ENCODE measurements at places on chromosomes 6 and 20.

GRCh38 chr6:18829272-18829870 is 442.2 kb downstream of the RNF144B start:
- DNase-seq: no peak

DNA sequence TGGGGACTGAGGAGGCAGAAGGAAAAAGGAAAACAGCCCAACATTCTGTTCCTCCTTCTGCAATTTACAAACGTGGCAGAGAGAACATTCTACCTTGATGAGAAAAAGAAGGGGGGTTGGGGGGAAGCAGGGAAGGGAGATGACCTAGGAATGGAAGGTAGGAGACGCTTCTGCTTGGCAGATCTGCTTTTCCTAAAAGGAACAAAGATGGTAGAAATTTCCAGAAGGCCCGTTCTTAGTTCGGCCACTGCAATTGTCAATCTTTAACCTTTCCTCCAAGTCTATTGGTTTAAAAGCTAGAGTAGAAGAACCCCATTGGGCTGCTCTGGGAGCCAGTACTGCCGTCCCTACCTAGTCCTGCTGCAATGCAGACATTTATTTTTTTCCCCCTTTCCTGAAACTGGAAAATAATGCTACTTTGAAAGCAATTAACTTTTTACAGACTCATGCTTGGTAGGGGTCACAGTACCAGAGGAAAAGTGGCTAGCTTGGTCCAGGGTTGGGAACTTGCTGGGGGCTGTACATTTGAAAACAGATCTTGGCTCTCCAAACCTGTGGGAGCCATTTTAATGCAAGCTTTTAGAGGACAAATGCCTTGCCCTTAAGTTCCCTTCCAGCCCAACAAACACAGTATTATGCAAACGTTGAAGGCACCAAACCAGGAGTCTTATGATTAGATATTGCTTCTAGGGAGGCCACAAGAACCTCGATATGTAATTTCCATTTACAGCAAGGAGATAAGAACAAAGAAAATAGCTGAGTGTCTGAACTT is 2.6 kb downstream of the ZMYND8 start:
- no peak for DNase-seq

DNA sequence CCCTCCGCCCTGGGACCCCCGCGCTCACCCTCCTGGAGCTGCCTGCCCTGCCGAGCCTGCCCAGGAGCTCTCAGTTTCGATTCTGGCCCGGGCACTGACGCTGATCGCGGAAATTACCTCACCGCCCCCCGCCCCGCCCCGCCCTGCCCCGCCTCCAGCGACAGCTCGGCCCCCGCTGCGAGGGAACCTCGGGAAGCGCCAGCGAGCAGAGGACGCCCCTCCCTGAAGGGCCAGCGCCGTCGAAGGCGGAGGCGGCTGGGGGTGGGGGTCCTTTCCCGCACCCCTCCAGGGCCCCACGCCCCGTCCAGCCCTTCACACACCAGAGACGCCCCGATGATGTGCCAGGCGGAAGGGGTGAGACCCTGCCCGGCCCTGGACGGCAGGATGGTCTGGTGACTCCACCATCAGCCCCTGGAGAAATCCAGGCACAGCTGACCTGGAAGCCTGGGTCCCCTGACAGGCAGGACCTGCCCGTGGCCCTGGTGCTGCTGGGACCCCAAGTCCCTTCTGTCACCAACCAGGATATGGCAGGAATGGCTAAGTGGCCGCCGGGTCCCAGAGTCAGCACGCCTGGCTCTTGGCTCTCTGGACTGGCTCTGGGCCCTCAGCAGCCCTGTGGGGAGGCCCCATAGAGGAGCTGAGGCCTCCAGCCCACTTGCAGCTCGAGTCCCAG is at the start of gene HELZ2:
Gene HELZ2 (minus strand): TSS at position 84 of the 673 bp plus-strand sequence. CDS start 1,854 bp downstream, outside the sequence.
- no peak for DNase-seq

GRCh38 chr6:168841609-168842278 is 400.8 kb downstream of the SMOC2 start:
- DNase-seq: no peak

GRCh38 chr20:46316984-46317684 is 8.8 kb upstream of the CDH22 start:
- no peak for DNase-seq

GRCh38 chr20:12729326-12729725 is 279.4 kb upstream of the SPTLC3 start:
- DNase-seq: no peak

- DNase-seq: no peak
Measured at GRCh38 chr20:9918348-9918747, 79.5 kb upstream of the PAK5 start.

DNA sequence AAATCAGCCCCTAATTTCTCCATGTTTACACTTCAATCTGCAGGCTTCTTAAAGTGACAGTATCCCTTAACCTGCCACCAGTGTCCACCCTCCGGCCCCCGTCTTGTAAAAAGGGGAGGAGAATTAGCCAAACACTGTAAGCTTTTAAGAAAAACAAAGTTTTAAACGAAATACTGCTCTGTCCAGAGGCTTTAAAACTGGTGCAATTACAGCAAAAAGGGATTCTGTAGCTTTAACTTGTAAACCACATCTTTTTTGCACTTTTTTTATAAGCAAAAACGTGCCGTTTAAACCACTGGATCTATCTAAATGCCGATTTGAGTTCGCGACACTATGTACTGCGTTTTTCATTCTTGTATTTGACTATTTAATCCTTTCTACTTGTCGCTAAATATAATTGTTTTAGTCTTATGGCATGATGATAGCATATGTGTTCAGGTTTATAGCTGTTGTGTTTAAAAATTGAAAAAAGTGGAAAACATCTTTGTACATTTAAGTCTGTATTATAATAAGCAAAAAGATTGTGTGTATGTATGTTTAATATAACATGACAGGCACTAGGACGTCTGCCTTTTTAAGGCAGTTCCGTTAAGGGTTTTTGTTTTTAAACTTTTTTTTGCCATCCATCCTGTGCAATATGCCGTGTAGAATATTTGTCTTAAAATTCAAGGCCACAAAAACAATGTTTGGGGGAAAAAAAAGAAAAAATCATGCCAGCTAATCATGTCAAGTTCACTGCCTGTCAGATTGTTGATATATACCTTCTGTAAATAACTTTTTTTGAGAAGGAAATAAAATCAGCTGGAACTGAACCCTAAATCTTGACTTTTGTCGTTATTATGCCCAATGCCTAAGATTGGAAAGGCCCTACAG is 4.5 kb downstream of the SOX4 start:
- no peak for DNase-seq

DNA sequence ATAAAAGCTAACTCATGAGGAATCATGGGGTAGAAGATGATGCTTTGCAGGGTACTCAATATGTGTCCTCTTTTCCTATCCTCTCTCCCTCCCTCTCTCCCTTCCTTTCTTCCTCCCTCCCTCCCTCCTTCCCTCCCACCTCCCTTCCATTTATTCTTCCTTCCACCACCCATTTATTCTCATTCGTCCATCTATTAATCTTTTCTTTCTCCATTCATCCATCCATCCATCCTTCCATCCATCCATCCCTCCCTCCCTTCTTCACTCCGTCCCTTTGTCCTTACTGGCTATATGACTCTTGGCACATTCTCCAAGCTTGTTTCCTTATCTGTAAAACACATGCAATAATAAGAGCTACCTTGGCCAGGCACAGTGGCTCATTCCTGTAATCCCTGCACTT is 40.9 kb downstream of the ARHGAP40 start:
- no peak for DNase-seq

DNA sequence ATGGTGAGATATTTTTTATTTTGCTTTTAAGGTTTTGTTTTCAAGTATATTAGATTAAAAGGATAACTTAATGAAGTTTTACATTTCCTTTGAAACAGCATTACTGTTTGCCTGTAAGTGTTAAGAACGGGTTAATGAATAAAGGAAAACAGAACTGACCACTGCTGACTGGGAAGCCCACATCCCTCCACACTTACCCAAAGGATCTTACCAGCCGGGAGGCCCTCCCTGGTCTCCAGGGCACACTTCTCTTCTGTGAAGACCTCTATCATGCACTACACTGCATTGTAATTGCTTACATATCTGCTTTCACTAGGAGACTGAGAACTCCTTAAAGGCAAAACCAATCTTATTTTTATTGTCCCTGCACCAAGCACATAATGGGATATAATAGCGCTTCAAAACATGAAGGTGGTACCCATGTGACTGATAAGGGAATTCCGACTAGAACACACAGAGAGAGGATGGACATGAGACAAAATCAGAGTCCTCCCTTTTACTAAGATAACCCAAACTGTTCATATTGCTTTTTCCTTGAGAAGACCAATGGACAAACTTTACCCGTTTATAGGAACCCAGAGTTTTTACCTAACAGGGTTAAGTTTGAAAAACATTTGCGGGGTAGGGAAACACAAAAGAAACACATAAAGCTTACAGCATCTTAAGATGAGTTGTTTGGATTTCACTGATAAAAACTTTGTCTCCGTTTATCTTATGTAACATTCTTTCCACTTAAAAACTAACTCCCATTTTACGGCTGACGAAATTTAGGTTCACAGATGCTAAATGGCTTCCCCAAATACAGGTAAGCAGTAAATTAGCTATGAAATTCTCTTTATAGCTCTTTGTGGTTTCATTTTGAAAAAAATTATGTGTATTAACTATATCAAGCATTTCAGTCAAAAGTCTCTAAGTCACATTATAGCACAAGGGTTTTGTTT is 8.7 kb downstream of the EZR start:
- no peak for DNase-seq

DNA sequence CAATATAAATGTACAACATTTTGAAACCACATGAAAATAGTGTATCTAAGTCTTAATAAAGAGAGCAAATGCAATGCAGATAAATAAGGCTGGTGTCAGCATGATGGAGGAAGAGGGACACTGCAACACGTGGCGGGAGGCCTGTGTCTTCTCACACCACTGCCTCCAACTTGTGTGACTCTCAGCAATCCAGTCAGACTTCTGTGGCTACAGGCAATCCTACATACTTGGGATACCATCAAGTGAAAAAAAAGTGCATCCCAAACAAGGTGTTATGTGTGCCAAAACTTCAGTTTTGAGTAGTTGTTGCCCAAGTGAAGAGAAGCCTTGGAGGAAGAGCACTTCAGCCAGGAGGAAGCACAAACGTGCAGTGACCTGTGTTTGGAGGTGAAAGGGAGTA is 68.6 kb downstream of the PKIB start:
- DNase-seq: no peak

GRCh38 chr6:15585760-15586214 is 77.0 kb downstream of the DTNBP1 start:
- no peak for DNase-seq

DNA sequence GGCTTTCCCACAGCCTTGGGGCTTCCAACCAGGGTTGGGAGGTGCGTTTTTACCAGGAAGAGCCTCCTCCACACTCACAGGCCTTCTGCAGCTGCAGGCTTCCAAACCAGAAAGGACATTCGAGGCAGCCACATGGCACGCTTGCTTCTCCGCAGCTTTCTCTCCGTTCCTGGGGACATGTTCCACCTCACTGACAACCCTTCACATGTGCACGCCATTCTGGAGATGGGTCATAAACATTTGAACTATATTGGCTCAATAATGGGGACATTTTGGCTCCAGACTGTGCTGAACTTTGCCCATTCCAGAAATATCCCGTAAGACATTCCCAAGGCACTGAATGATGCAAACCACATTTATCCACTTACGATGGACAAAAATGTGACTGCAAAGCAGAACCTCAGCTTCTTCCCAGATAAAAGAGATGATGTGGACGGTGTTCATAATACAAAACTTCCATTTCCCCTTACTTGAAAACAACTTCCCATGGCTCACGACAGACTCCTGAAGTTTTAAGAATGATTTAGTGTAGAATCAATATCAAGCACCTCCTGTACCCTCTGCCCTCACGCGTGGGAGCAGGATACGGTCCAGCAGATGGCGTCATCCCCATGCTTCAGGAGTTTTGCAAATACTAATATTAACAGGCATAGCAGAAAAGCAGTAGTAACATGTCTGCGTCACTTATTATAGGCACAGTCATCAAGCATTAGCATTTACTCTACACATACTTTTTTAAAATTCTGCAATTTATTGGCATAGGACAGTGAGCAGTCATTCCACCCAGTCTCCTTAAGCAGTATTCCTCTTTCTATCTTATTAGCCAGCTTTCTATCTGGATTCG is 25.4 kb upstream of the FOXF2 start:
- no peak for DNase-seq

GRCh38 chr6:5132731-5133130 is 47.6 kb downstream of the PPP1R3G start:
- DNase-seq: peak; percentile 74

DNA sequence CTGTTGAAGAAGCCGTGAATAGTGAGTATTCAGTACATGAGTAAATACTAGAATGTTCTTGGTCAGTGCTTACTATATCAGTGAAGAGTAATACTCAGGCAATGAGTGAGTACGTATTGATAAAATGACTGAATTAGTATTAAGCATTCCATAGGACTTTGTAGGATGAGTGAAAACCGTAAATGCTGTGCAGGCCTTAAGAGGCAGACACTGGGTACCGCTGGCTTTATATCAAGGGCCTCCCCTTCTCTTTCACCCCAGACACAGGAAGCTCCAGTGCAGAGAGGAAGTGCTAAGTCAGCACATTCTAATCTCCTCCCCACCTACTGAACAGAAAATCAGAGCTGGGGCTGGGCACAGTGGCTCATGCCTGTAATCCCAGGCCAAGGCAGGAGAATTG is 24.2 kb downstream of the POFUT1 start:
- no peak for DNase-seq

DNA sequence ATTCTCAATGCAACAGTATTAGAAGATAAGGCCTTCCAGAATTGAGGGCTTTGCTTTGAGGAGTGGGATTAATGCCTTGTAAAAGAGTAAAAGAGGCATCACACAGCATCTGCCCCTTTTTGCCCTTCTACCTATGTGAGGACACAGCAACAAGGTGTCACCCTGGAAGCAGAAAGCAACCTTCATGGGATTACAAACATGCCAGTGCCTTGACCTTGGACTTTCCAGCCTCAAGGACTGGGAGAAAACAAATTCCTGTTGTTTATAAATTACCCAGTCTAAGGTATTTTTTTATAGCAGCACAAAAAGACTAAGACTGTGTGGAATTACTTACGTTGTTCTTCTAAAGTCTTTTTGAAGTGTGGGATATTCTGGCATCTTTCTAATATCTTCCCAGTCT is 150.0 kb upstream of the SLC22A16 start:
- no peak for DNase-seq

DNA sequence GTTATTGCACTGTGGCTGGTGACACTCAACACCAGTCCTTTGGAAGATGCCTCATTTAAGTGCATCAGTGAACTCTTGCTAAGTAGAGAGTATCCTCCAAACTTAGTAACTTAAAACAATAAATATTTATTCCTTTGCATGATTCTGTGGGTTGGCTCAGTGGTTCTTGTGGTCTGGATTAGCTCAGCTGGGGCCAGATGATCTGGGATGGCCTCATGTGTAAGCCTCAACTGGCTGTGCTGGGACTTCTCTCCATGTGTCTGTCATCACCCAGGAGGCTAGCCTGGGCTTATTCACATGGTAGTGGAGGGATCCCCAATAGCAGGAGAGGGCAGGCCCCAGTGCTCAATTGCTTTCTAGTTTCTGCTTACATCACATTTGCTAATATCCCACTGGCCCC is 8.3 kb downstream of the LRRN4 start:
- no peak for DNase-seq

GRCh38 chr6:50713977-50714486 is 706 bp downstream of the TFAP2D start:
- no peak for DNase-seq
